GM04503 (cell line): ENCODE measurements at places on chromosomes 6 and 20.

- no peak for DNase-seq
These were observed 7.3 kb downstream of the NKAIN2 start for GRCh38 chr6:123810948-123811347.

- no peak for DNase-seq
These were observed 275.0 kb upstream of the FLRT3 start for GRCh38 chr20:14612391-14612790.

DNA sequence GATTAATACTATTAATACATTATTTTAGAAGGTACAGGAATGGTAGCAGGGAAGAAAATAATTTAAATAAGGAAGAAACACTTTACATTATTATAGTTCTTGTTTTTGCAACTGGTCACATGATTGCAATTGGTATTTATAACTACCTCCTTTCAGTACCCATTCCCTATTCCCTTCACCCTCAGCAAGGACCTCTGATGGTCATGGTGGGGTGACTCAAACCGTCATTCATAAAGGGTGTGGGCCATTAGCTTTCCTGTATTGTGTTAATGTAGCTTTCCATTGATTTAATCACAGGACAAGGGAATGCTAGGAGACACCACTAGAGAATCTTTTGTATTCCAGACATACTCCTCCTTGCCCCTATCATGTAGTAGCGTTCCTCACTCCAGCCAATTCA is 47.2 kb upstream of the TMEM244 start:
- no peak for DNase-seq

GRCh38 chr6:145534989-145535388 is 200.3 kb downstream of the EPM2A start:
- DNase-seq: no peak

DNA sequence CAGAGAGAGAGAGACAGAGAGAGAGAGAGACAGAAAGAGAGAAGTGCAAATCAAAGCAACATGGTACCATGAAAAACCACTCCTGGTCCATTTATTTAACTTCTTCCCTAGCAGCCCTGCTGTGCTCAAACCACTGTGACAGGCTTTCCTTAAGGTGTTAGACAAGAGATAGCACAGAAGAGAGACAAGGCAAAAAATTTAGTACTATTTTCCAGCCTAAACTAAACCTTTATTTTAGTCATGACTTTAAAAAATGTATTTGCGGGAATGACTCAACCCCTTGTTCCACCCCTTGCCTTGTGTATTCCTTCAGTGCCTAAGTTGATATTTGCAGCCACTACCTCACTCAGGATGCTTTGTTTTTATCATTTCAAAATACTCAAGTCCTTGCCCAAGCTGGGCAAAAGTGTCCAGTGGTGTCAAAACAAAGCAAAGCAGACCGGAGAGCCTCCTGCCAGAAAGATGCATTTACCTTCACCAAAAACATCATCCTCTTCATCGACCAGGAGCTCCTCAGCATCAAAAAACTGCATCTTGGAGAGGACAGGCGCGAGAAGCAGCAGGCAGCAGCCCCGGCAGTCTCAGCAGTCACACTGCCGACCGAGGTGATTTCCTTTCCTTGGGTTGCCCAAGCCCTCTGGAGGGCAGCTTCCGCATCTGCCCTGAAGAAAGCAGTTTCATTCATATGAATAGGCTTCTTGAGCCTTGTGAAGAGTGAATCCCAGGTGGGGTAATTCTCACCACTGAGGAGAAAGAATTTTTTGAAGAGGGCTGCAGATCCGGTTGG is at the start of gene RIPOR2:
RIPOR2 (minus strand) TSS at position 595 of the 787 bp plus-strand sequence; CDS start at position 533, 62 bp downstream.
- DNase-seq: no peak

DNA sequence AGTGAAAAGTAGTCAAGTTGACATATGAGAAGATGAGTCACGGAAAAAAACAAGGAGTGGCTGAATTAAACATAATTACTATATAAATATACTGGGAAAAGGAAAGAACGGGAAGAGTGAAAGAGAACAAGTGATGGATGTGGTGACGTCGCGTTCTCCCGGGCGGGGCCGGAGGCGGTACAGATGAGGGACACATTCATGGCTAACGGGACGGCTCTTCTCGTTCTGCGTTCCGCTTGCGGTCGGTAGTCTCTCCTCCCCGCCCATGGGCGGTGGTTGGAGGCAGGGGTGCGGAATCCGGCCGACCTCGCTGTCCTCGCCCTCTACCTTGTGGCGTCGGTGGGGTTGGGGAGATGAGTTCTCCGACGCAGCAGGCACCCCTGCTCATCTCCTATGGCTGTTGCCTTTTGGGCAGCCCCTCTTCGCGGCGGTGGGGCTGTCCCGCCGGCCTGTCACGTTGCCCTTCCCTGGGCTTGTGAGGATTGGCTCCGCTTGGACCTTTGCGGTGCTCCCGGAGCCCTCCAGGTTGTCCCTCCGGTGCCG is 22.5 kb downstream of the HLA-G start:
- DNase-seq: no peak

- DNase-seq: no peak
These were observed 134.5 kb downstream of the VEGFA start for GRCh38 chr6:43904311-43905123.

- DNase-seq: no peak
These were observed 54.2 kb downstream of the TBC1D7 start for GRCh38 chr6:13273931-13274706.

DNA sequence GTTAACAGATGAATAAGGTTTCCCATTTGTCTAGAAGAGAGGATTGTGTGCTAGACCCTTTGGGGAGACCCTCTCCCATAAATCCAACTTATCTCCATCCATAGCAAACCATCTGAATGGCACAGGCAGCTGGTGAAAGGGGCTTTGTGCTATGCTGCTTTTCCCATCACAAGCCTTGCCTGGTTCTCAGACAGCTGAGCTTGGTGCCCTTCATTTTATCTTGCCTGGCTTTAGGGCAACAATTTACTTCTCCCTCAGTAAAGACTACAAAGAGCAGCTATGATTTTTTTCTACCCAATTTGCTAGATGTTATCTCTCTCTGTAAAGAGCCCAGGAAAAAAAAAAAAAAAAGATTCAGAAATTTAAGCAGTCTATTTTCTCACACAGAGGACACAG is 117.0 kb upstream of the COL21A1 start:
- no peak for DNase-seq

- DNase-seq: no peak
These were observed 12.8 kb downstream of the GABRR2 start for GRCh38 chr6:89302195-89302770.

- DNase-seq: no peak
These were observed 42.0 kb downstream of the DOK5 start for GRCh38 chr20:54517241-54517975.

DNA sequence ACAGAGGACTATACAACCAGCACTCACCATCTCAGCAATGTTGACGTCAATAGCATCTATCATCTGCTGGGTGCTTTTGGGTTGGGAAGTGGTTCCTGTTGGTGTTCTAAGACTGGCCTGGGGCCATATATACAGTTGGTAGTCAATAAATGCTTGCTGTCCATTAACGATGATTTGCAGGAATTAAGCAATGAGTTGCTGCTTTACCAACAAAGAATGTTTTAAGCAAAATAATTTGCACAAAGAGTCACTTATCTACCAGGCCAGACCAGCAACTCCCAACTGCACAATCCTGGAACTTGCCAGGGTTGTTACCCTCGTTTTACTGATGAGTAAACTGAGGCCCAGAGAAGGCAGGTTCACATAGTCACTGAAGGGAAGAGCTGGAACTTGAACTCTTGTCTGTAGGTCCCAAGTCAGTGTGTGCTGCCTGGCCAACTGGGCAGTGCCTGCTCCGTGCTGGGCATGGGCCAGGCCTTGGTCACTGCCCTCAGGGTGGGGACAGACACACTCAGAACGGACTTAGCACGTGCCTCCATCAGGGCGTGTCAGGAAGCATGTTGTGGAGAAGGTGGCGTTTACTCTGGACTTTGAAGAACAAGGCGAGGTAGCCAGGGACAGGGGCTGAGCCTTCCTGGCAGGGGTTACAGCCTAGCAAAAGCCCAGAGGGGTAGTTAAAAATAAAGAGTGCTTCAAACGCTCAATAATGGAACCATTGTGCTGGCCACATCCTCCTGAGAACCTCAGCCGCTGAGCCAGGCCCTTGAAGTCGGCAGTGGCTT is 2.5 kb upstream of the SRC start:
- DNase-seq: no peak

GRCh38 chr6:44156494-44157151 is 2.0 kb upstream of the CAPN11 start:
- no peak for DNase-seq

- no peak for DNase-seq
These were observed 106.8 kb upstream of the MARCKS start for GRCh38 chr6:113750151-113750855.

GRCh38 chr20:16476032-16476431 is 97.2 kb downstream of the KIF16B start:
- no peak for DNase-seq

- no peak for DNase-seq
These were observed 77.9 kb upstream of the B3GAT2 start for GRCh38 chr6:71034563-71035345.

- no peak for DNase-seq
These were observed 20.1 kb upstream of the ISM1 start for GRCh38 chr20:13200767-13201500.

DNA sequence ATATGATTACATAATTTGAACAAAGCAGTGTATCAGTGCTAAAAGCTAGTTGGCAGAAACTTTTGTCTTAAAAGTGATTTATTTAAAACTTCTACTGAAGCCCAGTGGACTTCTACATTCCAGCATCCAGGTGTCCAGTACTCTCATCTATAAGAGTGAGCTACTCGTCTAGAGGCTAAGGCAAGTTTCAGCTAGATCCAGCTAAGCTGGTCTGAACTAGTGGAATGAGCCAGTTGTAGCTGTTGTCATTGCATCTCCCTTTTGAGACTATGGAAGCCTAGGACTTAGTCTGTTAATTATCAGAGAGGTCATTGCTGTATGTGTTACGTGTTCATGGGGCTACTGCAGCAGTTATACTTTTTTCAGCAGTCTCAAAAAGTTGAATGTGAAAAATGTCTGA is 165.1 kb downstream of the ZFAND3 start:
- DNase-seq: no peak

DNA sequence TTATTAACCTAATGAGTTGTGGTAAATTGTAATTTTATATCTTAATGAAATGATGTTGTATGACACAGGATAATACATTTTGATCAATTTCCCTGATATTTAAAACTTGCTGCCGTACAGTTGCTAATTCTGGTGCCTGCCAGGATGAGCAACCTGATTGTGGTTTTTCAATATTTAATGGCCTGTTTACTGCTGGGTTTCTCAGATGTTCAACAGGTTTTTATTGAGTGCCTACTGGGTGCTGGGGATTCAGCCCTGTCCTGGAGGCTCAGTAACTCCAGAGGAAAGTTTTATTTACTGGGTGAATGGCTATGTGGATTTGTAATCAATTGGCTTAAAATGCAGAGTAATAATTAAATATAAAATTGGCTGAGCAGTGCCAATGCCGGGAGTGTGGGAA is 8.0 kb downstream of the TOX2 start:
- no peak for DNase-seq

DNA sequence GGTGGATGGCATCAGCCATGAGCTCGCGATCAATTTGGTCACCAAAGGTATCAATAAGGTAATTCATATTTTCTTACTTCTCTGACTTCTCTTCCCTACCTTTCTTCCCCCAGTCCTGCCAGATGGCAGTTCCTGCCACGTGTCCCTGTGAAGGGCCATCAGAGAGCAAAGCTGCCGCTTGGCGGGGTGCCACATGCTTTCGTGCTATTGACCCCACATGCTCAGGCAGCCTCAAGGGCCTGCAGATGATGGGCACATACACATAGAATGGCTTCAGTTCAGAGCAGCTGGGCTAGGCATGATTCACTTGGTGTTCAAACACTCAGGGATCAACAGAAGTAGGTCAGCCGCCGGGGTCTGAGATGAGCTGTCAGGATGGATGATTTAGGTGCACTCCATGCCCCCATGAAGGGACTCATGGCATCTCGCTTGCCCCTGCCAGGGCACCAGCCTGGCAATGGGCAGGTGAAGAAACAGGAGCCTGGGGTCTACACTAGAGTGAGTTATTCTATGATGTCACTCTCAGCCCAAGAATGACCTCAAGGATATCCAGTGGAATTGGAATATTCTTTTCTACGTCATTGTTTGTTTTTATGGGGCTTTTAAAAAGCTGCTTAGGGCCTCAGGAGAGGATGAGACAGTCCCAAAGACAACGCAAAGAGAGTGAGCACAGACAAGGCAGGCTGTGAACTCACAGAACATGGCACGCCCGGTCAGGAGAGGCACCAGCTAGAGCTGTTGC is 25.5 kb downstream of the BANF2 start:
- no peak for DNase-seq

DNA sequence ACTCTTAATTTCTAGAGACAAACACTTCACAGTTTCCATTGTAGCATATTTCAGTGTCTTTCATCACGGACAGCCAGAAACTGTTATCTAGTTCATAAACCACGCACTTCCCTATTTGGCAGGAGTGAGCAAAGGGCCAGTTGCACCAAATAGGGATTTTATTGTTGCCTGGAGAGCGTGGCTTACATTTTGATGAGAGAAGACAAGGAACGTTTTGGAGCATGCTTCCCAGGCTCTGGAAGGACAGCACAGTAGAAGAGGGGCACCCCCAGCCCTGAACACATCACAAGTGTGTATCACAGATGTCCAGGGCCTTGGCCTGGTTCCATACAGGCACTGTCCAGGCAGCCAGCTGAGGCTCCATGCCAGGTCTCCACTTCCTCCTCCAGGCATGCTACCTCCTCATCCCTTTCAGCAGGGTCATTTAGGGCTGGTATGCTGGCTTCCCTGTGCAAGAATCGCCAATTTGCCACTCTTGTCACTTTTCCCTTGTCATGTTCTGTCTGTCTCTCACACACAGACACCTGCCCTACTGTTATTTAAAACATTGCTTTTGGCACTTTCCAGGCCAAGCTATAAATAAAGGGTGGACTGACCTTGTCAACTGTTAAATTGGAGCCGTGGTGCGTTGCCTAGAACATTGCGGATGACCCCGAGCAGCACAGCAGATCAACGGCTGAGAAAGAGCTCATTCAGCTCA is 235.0 kb upstream of the GMDS start:
- no peak for DNase-seq

DNA sequence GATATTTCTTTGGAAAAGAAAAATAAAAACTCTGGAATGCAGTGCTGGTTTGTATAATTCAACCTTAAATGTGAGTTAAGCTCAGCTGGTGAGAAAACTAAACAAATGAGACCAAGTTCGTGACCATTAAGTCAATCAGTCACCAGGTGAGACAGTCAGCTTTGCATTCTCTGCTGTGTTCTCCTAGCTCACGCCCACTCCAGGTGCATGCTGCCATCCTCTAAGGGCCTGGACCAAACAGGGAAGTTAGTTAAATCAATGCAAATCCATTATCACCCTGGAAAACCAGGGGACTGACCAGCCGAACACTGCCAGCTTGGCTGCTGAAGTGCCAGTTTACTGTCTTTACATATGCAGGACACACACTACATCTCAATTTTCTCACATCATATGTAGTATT is 7.2 kb downstream of the TPBG start:
- no peak for DNase-seq
